ENCODE measurements at places on chromosomes 3 and 15.

- DNase-seq, result no peak
These were observed 1081.7 kb downstream of the NAALADL2 start for GRCh38 chr3:175940881-175941280.

DNA sequence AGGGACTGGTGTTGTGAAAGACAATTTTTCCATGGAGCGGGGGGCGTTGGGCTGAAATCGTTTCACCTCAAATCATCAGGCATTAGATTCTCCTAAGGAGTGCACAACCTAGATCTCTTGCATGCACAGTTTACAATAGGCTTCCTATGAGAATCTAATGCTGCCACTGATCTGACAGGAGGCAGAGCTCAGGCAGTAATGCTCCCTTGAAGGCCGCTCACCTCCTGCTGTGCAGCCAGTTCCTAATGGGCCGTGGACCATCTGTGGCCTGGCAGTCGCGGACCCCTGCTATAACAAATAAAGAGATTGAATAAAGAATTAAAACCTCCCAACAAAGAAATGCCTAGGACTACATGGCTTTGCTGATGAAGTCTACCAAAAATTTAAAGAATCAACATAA is 25.3 kb upstream of the ANKRD28 start:
- DNase-seq, result no peak

GRCh38 chr3:141261472-141262307 is 30.1 kb downstream of the PXYLP1 start:
- no peak for DNase-seq

DNA sequence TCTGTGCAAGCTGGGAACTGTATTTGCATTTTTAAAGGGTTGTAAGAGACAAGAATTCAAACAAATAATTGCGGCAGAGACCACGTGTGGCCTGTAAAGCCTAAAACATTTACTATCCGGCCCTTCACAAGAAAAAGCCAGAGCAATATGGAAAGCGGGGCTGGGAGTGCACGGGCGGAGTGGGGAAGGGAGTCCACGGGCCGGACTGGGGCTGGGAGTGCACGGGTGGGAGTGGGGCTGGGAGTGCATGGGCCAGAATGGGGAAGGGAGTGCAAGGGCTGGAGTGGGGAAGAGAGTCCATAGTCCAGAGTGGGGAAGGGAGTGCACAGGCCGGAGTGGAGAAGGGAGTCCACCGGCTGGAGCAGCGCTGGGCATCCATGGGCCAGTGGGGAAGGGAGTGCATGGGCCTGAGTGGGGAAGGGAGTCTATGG is 41.2 kb downstream of the KLF15 start:
- DNase-seq, result no peak

DNA sequence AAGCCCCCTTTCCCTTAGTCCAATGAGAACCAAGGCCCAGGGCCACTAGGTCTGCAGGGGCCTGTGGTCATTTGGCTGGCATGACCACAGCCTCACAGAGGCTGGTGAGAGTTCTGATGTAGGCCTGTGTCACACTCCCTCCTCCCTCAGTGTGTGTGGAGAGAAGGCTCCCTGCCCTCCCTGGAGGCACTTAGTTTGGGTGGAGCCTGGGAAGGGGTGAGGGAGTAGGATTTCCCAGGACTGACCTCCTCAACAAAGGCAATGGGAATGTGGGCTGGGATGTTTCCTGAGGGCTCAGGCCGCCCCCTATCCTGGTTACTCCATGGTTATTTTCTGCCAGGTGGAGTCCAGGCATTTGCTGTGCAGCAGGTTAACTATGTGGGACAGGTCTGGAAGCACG is 7.6 kb downstream of the TEX264 start:
- DNase-seq, result no peak

DNA sequence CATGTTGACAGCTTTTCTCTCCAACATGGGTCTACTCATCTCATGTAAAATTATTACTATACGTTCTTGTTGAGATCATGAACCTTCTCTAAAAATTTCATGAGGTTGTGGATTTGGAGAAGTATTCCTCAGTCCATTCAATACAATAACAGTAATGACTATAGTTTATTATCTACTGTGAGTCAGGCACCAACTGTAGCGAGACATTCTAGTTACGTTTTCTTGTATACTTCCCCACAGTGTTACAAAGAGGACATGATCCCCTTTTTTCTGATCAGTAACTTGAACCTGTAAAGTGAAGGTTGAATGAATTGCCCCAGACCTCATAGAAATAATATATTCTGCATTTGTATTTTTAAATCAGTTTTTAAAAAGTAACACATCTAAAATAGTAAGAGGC is 76.4 kb downstream of the AKAP13 start:
- no peak for DNase-seq

- DNase-seq, result no peak
These were observed 118.3 kb downstream of the GALK2 start for GRCh38 chr15:49288391-49288790.

GRCh38 chr3:140284372-140284771 is 349.4 kb downstream of the CLSTN2 start:
- no peak for DNase-seq

- DNase-seq, result no peak
These were observed 206.7 kb upstream of the LINGO1 start for GRCh38 chr15:77839456-77839855.

- no peak for DNase-seq
These were observed 85.8 kb downstream of the MB21D2 start for GRCh38 chr3:192831801-192832347.

DNA sequence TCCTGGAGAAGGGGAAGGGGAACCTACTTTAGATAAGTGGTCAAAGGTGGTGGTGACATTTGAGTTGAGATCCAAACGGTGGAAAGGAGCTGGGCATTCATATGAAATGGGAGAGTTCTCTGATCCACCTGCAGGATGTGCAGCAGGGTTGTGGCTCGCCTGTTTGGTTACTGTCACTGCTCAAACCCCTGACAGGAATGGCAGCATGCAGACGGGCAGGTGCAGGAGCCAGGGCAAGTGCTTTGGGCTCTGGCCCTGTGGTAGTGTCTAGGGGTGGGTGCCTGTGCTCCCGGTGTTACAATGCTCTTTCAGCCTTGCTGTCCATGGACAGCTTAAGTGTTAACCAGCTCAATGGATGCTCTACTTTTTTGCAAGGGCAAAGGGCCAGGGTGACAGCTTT is 18.5 kb downstream of the PAQR9 start:
- no peak for DNase-seq

- DNase-seq, result no peak
These were observed 144.1 kb upstream of the GALNT15 start for GRCh38 chr3:16030342-16030741.

- no peak for DNase-seq
These were observed 10.1 kb downstream of the USP3 start for GRCh38 chr15:63514531-63514943.

DNA sequence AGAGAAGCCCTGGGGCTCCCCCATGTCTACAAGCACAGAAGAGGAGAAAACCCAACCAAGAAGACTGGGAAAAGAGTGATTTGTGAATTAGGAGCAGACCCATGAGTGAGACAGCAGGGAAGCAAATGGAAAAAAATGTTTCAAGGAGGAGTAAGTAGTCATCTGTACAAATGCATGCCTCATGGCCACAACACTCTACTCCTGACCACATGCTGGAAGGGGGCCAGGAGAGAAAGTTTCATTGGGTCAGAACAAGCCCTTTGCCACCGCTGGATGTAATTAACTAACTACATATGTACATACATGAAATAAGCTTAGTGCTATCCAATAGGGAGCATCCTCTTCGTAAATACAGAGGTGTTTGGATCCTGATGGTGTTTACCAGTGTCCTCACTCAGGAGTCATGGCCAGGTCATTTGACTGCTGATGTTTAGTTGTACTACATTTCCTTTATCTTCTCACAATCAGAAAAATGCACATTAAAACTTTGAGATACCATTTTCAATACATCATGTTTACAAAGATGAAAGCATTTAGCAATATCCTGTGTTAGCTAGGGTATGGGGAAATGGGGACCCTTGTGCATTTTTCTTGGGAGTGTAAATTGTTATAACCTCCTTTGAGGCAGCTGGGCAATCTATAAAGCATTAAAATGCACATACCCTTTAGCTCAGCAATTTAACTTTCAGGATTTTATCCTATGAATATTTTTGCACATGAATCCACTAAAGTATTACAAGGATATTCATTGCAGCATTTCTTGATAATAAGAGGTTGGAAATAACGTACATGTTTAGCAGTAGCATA is 27.1 kb downstream of the CLRN1 start:
- no peak for DNase-seq

DNA sequence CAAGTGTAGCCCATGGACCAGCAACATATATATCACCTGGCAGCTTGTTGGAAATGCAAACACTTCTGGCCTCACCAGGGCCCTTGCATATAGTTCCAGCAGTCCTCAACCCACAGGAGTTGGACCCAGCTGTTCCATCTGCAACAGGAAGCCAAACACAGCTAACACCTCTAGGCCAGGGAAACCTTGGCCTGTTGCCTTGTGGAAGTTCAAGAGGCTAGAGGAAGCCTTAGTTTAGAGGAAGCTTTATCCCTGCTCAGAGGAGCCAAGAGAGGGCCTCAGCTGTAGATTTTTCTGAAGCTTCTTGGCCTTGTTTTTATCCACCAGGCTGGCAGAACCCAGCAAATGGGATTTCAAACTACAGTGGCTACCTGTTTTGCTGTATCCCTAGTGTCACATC is 11.4 kb downstream of the FHIT start:
- no peak for DNase-seq

DNA sequence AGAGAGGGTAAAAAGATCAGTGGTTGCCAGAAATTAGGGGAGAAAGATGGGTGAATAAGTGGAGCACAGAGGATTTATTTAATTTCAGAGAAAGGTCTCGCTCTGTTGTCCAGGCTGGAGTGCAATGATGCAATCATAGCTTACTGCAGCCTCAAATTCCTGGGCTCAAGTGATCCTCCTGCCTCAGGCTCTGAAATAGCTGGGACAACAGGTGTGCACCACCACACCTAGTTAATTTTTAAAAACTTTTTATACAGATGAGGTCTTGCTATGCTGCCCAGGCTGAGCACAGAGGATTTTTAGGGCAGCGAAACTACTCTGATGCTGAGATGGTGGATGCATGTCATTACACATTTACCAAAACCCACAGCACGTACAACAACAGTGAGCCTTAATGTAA is 20.9 kb upstream of the TLE3 start:
- DNase-seq, result no peak

All from stimulated activated CD4-positive, alpha-beta T cell treated with anti-CD3 and anti-CD28 coated beads, TNF-alpha, amount 100 ng/mL, for 24 hours (primary cell).